CD4-positive, alpha-beta T cell (primary cell): ENCODE measurements at places on chromosomes 13 and 19. TPM values are rescaled to one million over a fixed set of nuclear protein-coding genes. Genes with fewer than 3 reads are reported as not detected.

The POLR2I gene
- total RNA-seq, result 31.1 TPM

The ZNF415 gene
- 1.2 TPM for total RNA-seq

The CD70 gene
- total RNA-seq, result not detected

The DIS3 gene
- total RNA-seq, result 51.7 TPM

DNA sequence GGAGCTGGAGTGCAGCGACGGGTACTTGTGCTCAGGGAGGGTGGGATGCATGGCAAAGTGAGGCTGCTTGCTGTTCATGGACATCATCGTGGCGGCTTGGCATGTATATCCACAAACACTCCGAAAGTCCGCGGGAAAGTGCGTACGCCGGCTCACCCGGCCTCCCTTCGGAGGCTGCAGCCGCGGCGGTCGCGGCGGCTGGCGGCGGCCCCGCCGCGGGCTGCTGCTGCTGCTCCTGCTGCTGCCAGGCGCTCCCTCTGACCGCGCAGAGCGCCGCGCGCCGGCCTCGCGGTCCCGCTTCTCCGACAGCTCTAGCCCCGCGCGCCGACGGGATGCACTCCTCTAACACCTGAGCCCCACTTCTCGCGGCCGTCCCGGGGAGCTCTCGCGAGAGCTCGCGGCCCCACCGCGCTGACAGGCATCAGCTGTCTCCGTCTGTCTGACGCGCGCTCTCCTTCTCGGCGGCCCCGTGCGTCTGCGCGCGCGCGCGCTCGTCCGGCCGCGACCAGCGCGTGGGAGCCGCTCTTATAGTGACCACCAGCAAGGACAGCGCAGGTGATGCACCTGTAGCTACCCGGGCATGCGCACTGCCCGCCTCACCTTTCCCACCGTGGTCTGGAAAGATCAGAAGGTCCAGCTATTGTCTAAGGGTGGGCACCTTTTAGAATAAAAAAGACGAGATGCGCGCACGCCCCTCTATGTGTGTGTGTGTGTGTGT, at the start of gene POU4F1:
Gene POU4F1, minus strand, starts transcription at position 313 of the 718 bp plus-strand sequence. Its CDS starts 226 bp downstream, at position 87.
- peaks cover 85% of the 10 kb centered on the region for H3K27me3 ChIP-seq
- peak within 1 kb of the TSS; percentile 38 for H3K4me3 ChIP-seq
- peak; percentile 56 for DNase-seq
- no peaks in the 10 kb centered on the region for H3K36me3 ChIP-seq
- H3K27ac ChIP-seq, result no peak within 1 kb of the TSS

DNA sequence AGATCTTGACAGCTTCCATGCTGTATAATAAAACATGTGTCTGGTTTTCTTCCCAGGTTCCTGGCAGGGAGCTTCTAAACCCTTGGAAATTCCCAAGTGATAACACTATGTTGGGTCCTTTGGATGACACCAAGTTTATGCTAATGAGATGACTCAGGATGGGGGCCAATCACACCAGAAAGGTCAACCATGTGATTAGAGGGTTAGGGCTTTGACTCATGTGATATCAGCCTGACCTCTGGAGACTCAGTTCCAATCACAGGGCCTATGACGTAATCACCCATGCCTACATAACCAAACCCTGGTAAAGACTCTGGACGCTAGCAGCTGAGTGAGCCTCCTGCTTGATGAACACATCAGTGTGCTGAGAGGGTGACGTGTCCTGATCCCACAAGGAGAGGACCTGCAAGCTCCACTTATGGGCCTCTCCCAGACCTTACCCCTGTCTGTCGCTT, 203.6 kb downstream of the DCLK1 start:
- no peaks in the 10 kb centered on the region for H3K27me3 ChIP-seq
- no peaks in the 10 kb centered on the region for H3K36me3 ChIP-seq
- no peak overlapping the region for H3K4me3 ChIP-seq
- DNase-seq, result no peak
- no peak overlapping the region for H3K27ac ChIP-seq
- no peaks in the 10 kb centered on the region for H3K4me1 ChIP-seq

DNA sequence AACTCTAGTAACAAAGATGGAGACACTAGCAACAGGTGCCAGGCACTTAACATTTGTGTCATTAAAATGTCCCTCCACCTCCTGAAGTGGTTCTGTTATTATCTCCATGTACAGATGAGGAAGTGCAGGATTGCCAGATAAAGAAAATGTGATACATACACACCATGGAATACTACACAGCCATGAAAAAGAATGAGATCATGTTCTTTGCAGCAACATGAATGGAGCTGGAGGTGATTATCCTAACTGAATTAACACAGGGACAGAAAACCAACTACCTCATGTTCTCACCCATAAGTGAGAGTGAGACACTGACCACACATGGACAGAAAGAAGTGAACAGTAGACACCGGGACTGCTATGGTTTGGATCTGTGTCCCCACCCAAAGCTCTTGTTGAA, 60.5 kb downstream of the ZNF557 start:
- H3K4me1 ChIP-seq, result no peaks in the 10 kb centered on the region
- H3K36me3 ChIP-seq, result no peaks in the 10 kb centered on the region
- no peaks in the 10 kb centered on the region for H3K27me3 ChIP-seq
- no peak for DNase-seq

GRCh38 chr13:42814868-42815267, 33.5 kb downstream of the FAM216B start:
- no peak overlapping the region for H3K4me3 ChIP-seq
- no peaks in the 10 kb centered on the region for H3K36me3 ChIP-seq
- no peaks in the 10 kb centered on the region for H3K4me1 ChIP-seq
- no peak for DNase-seq

DNA sequence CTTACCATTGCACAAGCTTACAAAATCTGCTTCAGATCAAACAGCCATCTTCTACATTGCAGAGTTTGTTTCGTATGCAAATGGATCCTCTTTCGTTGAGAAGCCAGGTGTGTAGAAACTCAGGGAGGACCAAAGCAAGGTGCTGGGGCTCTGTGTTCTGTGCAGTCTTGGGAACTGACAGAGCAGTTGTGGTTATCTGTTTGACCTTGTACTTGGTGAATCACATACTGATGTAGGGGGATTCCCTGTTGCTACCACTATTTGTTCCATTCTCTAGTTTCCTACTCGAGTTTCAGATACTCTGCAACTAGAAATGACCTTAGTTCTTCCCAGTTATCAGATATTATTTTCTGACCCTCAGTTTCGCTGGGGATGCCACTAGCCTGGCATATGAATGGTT, 95.2 kb upstream of the CLDN10 start:
- H3K4me1 ChIP-seq, result peaks cover 8% of the 10 kb centered on the region
- H3K27me3 ChIP-seq, result no peaks in the 10 kb centered on the region
- DNase-seq, result no peak
- H3K36me3 ChIP-seq, result no peaks in the 10 kb centered on the region

GRCh38 chr13:80000684-80001509, 340.0 kb downstream of the SPRY2 start:
- H3K4me1 ChIP-seq, result no peaks in the 10 kb centered on the region
- H3K36me3 ChIP-seq, result no peaks in the 10 kb centered on the region
- H3K27ac ChIP-seq, result no peak overlapping the region
- H3K4me3 ChIP-seq, result no peak overlapping the region
- DNase-seq, result no peak
- H3K27me3 ChIP-seq, result no peaks in the 10 kb centered on the region

DNA sequence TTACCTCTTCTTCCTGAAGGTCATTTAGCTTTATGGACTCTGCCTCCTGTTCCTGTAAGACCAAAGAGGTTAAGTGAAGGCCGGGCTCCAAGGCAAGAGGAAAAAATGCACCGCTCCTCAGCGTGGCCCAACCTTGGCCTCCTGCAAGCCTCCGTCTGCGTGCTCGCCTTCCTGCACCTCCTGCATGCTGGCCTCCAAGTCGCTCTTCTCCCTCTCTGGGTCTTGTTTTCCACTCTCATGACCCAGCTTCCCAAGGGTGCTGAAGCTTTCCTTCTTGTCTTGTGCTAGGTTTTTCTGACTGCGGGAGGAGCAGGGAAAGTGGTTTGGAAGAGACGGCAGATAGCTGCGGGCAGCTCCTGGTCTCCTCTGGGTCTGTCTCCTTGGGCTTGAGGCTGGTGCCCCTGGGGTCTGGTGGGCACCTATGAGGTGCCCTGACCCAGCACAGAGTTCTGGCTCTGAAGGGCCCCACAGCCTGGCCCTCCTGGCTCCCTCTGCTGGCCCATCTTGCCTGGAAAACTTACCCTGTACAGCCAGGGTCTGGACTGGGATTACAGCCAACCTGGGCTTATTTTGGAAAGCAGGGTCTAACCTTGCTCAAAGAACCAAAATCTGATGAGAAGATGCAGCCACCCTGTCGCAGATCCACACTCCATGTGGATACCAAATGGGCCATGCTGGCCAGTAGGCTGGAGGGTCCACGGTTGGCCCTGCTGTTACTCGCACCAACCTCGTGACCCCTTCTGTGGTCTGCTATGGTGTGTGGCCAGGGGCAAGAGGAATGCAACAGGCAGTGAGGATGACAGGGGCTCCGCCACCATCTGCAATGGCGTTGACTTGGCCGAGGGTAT, 5.2 kb downstream of the C13orf46 start:
- peaks cover 31% of the 10 kb centered on the region for H3K36me3 ChIP-seq
- no peak for DNase-seq
- H3K4me3 ChIP-seq, result no peak overlapping the region
- H3K4me1 ChIP-seq, result no peaks in the 10 kb centered on the region
- H3K27ac ChIP-seq, result no peak overlapping the region

GRCh38 chr13:109989155-109989554, 202.8 kb upstream of the IRS2 start:
- H3K27ac ChIP-seq, result no peak overlapping the region
- H3K4me3 ChIP-seq, result no peak overlapping the region
- H3K36me3 ChIP-seq, result no peaks in the 10 kb centered on the region
- H3K4me1 ChIP-seq, result no peaks in the 10 kb centered on the region
- no peak for DNase-seq

- H3K27me3 ChIP-seq, result no peaks in the 10 kb centered on the region
- H3K36me3 ChIP-seq, result no peaks in the 10 kb centered on the region
- no peaks in the 10 kb centered on the region for H3K4me1 ChIP-seq
Measured at GRCh38 chr13:33057019-33057780, 41.0 kb downstream of the KL start.

GRCh38 chr13:78029901-78030300, 111.3 kb upstream of the EDNRB start:
- no peak overlapping the region for H3K27ac ChIP-seq
- no peaks in the 10 kb centered on the region for H3K4me1 ChIP-seq
- no peaks in the 10 kb centered on the region for H3K27me3 ChIP-seq
- H3K36me3 ChIP-seq, result no peaks in the 10 kb centered on the region
- no peak for DNase-seq

DNA sequence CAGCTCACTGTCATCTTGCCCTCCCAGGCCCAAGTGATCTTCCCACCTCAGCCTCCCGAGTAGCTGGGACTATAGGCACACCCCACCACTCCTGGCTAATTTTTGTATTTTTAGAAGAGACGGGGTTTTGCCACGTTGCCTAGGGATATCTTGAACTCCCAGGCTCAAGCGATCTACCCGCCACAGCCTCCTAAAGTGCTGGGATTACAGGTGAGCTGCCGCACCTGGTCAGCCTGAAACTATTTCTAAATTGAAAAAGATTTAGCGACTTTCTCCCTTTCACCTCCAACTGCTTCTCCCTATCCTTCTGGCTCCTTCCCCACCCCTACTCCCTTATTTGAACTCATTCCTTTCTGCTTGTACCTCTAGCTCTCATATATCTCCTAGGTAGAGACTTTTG, 19.8 kb upstream of the NAA16 start:
- H3K27me3 ChIP-seq, result no peaks in the 10 kb centered on the region
- DNase-seq, result no peak
- H3K27ac ChIP-seq, result no peak overlapping the region
- H3K4me3 ChIP-seq, result no peak overlapping the region
- H3K36me3 ChIP-seq, result no peaks in the 10 kb centered on the region

DNA sequence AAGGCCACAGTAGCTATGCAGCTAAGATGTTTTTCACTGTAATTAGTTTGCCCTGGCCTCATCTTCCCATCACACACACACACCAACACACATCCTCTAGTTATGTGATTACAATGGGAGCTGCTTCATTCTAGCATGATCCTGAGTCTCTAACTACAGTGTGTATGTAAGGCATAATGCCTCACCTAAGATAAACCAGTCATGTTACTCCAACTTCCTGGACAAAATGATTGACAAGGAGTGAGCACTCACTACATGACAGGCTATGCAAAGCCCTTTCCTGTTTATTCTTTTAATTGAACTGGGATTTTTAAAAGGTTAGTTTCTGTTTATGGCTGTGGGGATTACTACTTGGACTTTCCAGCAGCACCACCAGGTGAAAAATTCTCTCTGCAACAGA, 400.8 kb upstream of the ATXN8OS start:
- no peak for DNase-seq
- no peaks in the 10 kb centered on the region for H3K36me3 ChIP-seq
- H3K27ac ChIP-seq, result no peak overlapping the region
- H3K4me3 ChIP-seq, result no peak overlapping the region
- no peaks in the 10 kb centered on the region for H3K4me1 ChIP-seq
- no peaks in the 10 kb centered on the region for H3K27me3 ChIP-seq

DNA sequence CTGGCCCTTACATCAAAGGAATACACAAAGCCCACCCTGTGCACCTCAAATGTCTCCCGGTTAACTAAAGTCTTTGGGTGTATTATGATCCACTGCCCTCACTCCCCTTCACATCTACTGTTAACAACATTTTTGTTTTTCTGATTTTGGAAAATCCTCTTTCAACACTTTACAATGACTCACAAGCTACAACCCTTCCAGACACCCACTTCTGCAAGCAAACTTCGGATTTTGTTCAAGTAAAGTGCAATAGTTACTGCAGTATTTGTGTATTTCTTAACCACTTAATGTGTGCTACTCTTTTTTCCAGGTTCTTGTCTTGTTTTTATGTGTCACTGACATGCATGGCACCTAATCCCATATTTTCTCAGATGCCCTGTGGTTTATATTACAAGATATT, 101.1 kb downstream of the EDNRB start:
- no peak for DNase-seq
- no peak overlapping the region for H3K4me3 ChIP-seq
- no peak overlapping the region for H3K27ac ChIP-seq
- no peaks in the 10 kb centered on the region for H3K27me3 ChIP-seq

GRCh38 chr19:3479177-3479833, 1.0 kb downstream of the SMIM24 start:
- peaks cover 17% of the 10 kb centered on the region for H3K4me1 ChIP-seq
- H3K27ac ChIP-seq, result no peak overlapping the region
- no peak overlapping the region for H3K4me3 ChIP-seq
- H3K27me3 ChIP-seq, result no peaks in the 10 kb centered on the region
- no peaks in the 10 kb centered on the region for H3K36me3 ChIP-seq
